ENCODE measurements at places on chromosomes 6 and 20. TPM values are rescaled to one million over a fixed set of nuclear protein-coding genes. Genes with fewer than 3 reads are reported as not detected.

Gene AIF1
- total RNA-seq = 0.84 TPM

Gene SOBP
- total RNA-seq = 1.4 TPM

Gene ANGPT4
- 0.23 TPM for total RNA-seq

Gene SEC23B
- total RNA-seq = 76.1 TPM

Gene ALDH8A1
- not detected for total RNA-seq

Gene PM20D2
- total RNA-seq = 9.3 TPM

Gene CCN6
- total RNA-seq = not detected

Gene RNASET2
- total RNA-seq = 22.1 TPM

Gene OR2B6
- total RNA-seq = not detected

Gene MARCKS
- 83.8 TPM for total RNA-seq

Gene PNLDC1
- total RNA-seq = not detected

Gene ANKRD66
- total RNA-seq = not detected

Gene OTOR
- not detected for total RNA-seq

Gene TRMT6
- total RNA-seq = 19.1 TPM

Gene HLA-DRB5
- 1.5 TPM for total RNA-seq

Gene FAM217A
- not detected for total RNA-seq

Gene GTSF1L
- total RNA-seq = not detected

Gene TUBB2B
- total RNA-seq = 253 TPM

Gene MTFR2
- total RNA-seq = 6.8 TPM

Gene VGLL2
- not detected for total RNA-seq

Gene NAPB
- total RNA-seq = 15.7 TPM

Gene RAET1E
- not detected for total RNA-seq

Gene BPIFA1
- total RNA-seq = 1.4 TPM

Gene NNAT
- total RNA-seq = 16.8 TPM

Gene CPNE5
- total RNA-seq = 0.14 TPM

Gene GRIK2
- total RNA-seq = 1.00 TPM

Gene DZANK1
- 14.8 TPM for total RNA-seq

Gene BMP7
- total RNA-seq = 49.6 TPM

Gene OLIG3
- total RNA-seq = not detected

Gene GNMT
- 0.29 TPM for total RNA-seq

Gene CLVS2
- total RNA-seq = 38.9 TPM

Gene MCM8
- total RNA-seq = 41.9 TPM

Gene TNNC2
- 0.54 TPM for total RNA-seq

Gene COL9A3
- total RNA-seq = 133 TPM

Gene PSORS1C2
- not detected for total RNA-seq

Gene RIMS4
- 13.0 TPM for total RNA-seq

Gene OR2H1
- total RNA-seq = not detected

Gene ARMH2
- total RNA-seq = not detected

Gene LTV1
- total RNA-seq = 6.2 TPM

Gene CRIP3
- total RNA-seq = 11.2 TPM

Gene SAMD3
- total RNA-seq = 43.4 TPM

Gene LTA
- not detected for total RNA-seq

Gene DEF6
- 6.5 TPM for total RNA-seq

Gene ZNF334
- 17.9 TPM for total RNA-seq

Gene NR2E1
- not detected for total RNA-seq

Gene KCNQ2
- 72.1 TPM for total RNA-seq

Measured in endodermal cell (in vitro differentiated cells).